Activated B cell treated with CpG ODN at 0.5 μM for 24 hours (primary cell): ENCODE measurements at places on chromosomes 5 and 9. TPM values are rescaled to one million over a fixed set of nuclear protein-coding genes. Genes with fewer than 3 reads are reported as not detected.

Gene SPINK6
- total RNA-seq, result not detected in 2 replicates

Gene IL9
- not detected in 2 replicates for total RNA-seq

DNA sequence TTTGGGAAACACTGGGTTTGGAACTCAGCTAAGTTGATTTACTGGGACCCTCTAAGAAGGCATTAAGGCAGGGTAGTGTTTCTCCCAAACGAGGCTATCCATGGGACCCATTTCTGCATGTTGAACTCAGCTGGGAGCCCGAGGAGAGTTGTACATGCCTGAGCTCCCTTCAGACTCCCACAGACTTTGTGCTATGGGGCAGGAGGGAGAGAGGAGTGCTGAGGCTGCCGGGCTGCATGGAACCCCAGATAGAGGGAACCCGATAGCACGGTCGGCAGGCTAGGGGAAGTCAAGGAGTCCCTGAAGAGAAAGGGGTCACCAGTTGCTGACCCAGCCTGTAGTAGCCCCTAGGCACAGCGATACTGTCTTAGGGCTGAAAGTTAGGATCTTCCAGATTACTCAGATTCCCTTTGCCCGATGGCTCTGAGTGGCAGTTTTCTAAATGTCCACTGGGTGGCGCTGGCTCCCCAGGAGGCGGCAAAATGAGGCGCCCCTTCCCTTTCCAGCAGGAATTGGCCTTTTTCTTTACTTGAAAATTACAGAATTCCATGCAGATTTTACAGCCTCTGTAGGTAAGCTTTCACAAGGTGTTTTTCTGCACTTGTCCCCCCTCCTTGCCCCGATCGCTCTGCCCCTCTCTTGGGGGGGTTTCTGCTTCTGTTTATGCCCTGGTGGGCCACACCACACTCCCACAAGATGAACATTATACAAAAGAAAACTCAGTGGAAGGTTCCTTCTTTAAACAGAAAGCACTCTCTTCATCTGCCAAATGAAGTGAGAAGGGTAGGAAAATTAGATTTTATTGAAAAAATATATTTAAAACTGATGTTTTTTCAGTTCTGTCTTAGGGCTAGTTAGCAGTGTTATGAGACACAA is 17.8 kb downstream of the NANS start:
- peak; percentile 58 for DNase-seq

DNA sequence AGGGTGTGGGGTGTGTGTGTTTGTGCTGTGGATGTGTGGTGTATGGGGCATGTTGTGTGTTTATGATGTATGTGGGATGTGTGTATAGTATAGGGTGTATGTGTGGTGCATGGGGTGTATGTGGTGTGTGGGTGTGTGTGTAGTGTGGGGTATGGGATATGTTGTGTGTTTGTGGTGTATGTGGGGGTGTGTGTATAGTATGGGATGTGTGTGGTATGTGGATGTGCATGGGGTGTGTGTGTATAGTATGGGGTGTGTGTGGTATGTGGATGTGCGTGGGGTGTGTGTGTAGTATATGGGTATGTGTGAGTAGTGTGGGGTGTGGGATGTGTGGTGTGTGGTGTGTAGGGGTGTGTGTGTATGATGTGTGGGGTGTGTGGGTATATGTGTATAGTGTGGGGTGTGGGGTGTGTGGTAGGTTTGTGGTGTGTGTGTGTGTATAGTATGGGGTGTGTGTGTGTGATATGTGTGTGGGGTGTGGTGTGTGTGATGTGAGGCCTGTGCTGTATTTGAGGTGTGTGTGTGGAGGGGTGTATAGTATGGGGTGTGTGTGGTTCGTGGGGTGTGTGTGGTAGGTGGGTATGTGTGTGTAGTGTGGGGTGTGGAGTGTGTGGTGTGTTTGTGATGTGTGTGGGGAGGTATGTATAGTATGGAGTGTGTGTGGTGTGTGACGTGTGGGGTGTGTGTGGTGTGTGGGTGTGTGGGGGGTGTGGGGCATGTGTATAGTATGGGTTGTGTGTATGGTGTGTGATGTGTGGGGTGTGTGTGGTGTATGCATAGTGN is 10.5 kb downstream of the ECSCR start:
- no peak for DNase-seq

DNA sequence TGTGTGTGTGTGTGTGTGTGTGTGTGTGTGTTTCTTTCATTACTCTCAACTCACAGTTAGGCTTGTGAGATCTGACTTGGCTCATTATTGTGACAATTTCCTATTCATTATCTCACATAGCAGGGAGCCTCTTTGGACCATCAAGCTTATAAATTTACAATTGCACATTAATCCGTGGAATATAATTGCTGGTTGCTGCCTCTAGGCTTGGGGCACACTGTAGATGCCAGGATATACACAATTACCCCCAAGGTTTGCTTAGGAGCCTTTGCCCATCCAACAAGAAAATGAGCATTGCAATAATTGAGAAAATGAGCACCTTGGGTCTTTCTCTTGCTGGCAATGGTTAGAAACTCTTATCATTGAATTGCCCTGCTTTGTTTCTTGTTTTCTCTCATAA is 161.6 kb upstream of the DMRTA1 start:
- DNase-seq, result no peak

GRCh38 chr5:63602971-63603370 is 359.3 kb downstream of the HTR1A start:
- DNase-seq, result no peak
